CD14-positive monocyte (primary cell): ENCODE measurements at places on chromosomes 7 and 10. TPM values are rescaled to one million over a fixed set of nuclear protein-coding genes. Genes with fewer than 3 reads are reported as not detected.

GATA3 gene
- polyA plus RNA-seq: 0.07 TPM

CYP3A7 gene
- not detected in 2 replicates for polyA plus RNA-seq

GRM3 gene
- polyA plus RNA-seq: not detected

POT1 gene
- polyA plus RNA-seq: 10.4 TPM

CALML5 gene
- not detected for polyA plus RNA-seq

EMX2 gene
- polyA plus RNA-seq: not detected

GRCh38 chr7:45975847-45976484 lies 54.9 kb upstream of the IGFBP3 start:
- DNase-seq: no peak

DNA sequence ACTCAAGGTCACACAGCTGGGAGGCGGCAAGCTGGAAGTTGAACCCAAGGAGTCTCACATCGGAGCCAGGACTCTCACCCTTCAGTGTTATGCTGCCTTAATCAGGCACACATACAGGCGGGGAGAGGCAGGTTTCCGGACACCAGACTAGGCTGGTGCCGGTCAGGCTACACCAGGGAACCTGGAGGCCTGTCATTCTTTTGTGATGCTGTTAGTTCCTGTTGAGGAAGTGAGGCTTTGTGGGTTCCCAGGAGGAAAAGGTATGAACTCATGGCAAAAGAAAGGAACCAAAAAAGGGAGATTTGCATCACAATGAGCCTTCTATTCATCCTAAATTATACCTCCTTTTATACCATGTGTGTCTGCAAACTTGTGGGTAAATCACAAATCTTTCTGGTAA lies 103.8 kb downstream of the TCF7L2 start:
- DNase-seq: no peak

- no peak for DNase-seq
Measured at GRCh38 chr10:28790146-28790545, 112.8 kb downstream of the BAMBI start.

- DNase-seq: no peak
Measured at GRCh38 chr7:33726582-33726981, 178.8 kb upstream of the BMPER start.

DNA sequence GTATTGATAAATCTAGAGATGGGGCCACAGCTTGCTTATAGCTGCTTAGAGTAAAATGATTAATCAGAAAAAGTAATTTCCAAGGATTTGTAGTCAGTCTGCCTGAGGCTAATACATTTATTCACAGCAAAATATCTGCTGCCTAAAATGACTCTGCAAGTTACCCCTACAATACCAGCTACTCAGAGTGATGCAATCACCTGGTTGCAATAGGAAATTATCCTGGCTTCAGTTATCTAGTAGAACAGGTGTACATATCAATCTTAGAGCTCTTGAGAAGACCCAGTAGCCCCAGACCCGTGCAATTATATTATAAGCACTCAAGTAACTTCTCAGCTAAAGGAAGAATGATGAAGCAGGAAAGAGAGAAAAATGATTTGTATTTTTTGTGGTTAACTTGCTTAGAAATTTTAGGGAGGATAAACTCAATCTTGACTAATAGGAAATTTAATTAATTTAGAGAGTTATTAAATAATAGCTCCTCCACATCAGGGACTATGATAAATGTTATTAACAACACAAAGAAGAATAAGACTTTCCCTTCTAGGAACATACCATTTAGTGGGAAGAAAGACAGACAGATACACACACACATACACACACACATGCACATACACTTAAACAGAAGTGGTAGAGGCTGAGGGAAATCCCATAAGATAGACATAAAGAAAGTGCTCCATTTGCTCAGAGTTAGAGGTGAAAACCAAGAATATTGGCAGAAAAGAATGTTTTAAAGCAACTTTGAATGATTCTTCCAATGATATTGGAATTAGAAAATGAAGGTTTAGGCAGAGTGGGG lies 140.4 kb upstream of the PRSS1 start:
- DNase-seq: no peak

DNA sequence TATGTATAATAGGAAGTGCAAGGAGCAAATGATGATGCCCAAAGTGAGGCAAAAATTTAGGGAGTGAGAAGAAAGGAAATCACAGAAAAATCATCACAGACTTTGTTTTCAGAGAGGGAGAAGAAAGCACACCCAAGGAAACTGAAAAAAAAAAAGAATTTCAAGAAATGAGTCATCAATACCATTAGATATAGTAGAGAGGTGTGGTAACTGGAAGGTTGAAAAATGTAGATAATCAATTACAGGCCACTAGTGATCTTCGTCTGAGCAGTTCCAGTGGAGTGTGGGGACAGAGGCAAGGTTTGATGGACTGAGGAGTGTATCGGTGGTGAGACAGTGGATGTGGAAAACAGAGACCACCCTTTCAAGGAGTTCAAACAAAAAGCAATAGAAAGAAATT lies 31.7 kb downstream of the ASB4 start:
- no peak for DNase-seq

DNA sequence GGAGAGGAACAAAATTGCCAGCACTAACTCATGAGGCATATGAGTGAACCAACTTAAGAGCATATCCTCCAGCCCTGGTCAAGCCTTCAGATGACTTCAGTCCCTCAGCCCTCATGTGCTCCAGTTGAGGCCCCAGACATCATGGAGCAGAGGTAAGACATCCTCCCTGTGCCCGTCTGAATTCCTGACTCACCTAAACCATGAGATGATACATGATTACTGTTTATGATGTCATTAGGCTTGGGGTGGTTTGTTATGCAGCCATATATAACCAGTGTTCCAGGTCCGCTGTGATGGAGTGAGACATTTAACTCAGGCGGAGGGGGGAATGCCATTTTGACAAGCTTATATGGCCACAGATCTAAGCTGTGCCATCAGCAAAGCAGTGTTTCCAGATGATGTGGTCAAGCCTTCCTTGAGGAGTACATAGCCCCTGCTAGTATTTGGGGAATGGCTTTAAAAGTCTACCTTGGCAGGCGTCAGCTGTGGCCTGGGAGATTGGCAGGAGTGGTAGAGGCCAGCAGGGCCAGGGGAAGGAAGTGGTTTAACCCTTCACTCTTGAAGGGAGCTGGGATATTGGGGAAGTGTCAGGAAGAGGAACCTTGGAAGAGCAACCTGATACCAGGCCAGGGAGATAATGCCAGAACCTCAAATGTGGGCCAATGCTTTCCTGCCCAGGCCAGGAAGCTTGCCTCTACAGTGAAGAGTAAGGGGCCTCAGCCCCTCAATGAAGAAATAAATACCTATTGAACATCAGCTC lies 343.0 kb upstream of the PODXL start:
- DNase-seq: no peak

GRCh38 chr10:100528921-100529474 lies 673 bp downstream of the NDUFB8 start:
- DNase-seq: peak; percentile 5
